ENCODE measurements at places on chromosomes 11 and 22. TPM values are rescaled to one million over a fixed set of nuclear protein-coding genes. Genes with fewer than 3 reads are reported as not detected.
A peak's percentile ranks its signal among the peaks of the same experiment; 100 is the strongest.

The PIH1D2 gene
- 0.54 TPM for total RNA-seq

DNA sequence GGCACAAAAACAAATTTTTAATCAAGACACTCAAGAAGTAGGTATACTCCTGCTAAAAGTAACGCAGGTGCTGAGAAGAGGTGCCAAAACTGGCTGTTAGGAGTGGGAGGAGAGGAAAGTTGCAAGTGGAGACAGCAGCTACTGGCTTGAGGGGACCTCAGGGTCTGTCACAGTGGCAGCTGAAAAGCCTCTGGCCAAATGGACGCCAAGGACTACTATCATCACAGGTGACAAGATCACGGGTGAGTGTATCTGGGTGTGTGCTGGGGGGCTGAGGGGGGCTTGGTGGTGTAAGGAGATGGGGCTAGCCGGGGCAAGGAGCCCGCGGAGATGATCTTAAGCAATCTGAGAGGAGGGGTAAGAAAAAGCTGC lies 687 bp downstream of the ZNF202 start:
- ATAC-seq, result peak; percentile 1

The DNAJC24 gene
- total RNA-seq, result 18.9 TPM

The PHF21A gene
- 33.5 TPM for total RNA-seq

GRCh38 chr11:27352781-27353180 lies 10.2 kb downstream of the CCDC34 start:
- ATAC-seq, result no peak

DNA sequence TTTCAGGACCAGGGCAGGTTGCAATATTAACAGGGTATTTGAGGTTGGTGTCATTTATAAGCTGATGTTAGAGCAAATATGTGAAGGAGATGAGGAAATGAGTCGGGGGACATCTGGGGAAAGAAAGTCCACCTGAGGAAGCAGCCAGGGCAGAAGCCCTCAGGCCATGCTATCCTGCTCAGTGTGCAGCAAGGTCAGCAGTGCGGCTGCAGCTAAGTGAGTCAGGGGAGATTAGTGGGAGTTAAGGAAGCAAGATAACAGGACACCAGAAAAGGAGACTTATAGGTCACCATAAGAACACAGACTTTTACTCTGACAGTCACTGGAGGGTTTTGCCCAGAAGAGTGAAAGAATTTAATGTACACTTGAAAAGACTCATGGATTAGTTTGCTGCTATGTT lies 468.9 kb downstream of the NTM start:
- no peak for ATAC-seq

DNA sequence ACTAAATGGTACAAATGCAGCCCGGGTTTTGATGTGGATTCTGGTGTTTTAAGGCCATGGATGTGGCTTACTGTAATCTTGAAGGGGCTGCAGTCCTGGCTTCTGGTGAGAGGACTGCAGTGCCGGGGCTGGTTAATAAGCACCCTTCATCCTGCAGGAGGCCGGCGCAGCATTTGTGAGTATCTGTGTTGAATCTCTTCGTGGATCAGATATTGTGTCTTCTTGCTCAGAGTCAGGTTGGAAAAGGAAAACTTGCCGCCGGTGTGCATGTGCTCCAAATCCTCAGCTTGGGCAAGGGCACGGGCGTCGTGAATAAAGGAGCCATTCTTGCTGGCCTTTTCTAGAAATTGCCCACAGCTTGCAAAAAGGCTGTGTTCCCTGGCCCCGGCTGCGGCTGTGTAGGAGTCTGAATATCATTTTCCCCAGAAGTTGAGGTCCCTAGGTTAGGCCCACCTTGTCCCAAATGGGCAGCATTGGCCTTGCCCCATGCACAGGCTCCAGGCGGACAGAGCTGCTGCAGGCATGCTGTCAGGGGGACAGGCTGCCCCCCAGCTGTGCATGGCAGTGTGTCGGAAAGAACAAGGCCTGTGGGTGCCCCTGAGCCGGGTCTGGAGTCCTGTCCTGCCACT lies 28.9 kb upstream of the PARVB start:
- no peak for ATAC-seq

The API5 gene
- total RNA-seq, result 95.2 TPM

GRCh38 chr11:111186308-111186915 lies 59.1 kb upstream of the POU2AF2 start:
- no peak for ATAC-seq

DNA sequence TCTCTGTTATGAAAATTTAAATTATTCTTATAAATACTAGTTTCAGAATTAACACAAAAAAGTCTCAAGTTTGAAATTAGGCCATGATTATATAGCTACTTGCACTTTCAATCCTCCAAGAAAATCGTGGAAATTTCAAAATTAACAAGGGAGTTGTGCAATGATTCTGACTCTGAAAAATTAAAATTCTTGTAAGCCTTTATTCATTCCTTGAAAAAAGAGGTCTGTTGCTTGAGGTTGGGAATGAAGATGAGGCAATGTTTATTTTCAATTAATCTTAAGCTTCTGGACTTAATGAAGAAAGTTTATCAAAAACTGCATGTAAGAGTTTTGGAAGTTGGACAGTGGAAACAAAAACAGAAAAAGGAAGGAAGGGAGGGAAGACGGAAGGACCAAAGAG lies 128.2 kb upstream of the FIBIN start:
- no peak for ATAC-seq

DNA sequence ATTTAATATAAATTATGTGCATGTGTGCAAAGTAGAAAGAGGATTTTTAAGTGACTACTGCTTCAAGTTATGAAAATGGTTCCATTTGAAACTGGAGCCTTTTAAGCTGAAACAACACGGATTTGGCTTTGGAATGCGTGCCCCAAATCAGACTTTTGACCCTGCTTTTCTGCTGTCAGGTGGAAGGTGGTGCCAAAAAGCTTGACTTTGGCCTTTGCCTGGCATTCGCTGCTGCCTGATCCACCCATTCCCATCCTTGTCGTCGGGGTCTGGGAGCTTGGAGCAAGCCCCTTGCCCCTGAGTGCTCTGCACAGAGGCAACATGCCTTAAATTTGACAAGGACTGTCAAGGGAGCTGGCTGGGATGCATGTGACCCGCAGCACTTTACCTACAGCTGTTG lies 335.3 kb upstream of the SYN3 start:
- no peak for ATAC-seq

GRCh38 chr11:46611526-46612304 lies 5.3 kb downstream of the HARBI1 start:
- no peak for ATAC-seq

DNA sequence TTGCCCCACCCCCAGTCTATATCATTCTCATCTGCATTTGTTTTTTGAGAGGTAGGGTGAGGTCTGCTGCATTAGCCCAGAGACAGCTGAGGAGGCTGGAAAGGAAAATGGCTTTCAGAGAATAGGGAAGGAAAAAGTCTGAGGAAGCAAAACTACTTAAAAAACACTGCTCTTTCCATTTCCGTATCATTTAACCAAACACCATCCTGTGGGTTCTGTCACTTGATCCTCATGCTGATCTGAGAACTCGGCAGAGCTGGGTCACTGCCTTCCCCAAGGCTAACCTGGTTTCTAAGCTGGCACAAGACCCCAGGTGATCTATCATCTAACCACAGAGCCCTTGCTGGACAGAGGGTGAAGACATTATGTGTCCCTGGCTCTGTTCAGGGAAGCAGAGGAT lies 1.2 kb downstream of the FOLR2 start:
- no peak for ATAC-seq

DNA sequence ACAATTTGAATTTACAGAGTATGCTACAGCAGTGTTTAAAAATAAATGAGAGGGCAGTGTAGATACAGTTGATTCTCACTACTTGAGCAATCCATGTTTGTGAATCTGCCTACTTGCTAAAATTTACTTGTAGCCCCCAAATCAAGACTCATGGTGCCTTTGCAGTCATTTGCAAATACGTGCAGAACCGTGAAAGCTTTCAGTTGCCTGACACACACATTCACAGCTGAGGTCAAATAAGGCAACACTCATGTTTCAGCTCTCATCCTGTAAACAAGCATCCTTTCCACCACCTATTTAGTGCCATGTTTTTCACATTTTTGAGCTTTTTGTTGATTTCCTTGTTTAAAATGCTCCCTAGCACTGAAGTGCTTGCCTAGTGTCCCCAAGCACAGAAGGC lies 32.5 kb upstream of the RASL10A start:
- no peak for ATAC-seq

- ATAC-seq, result no peak
These were observed 4.4 kb downstream of the MAPK12 start for GRCh38 chr22:50257041-50257440.
